ENCODE measurements at places on chromosomes 7 and 10.

DNA sequence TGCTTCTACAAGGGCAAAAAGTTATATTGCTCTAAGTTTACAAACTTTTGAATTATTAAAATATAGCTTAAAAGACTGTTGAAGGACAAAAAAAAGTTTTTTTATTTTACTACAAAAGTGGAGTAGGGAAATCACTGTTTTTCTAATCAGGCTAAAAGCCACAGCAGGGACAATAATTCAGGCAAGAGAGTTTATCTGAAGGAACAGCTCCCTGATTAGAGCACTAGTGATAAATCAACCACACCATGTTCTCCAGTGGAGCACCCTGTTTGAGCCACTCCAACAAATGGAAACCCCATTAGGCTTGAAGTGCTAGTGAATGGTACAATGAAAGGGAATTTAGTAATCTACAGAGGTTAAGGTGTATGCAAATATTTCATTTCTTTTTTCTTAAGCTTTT is 357.1 kb downstream of the SEMA3D start:
- no peak for DNase-seq

- no peak for DNase-seq
Observed at GRCh38 chr7:142348921-142349405, 91.1 kb upstream of the PRSS58 start.

- peak; percentile 33 for DNase-seq
Observed at GRCh38 chr7:7236041-7236440, 53.7 kb downstream of the C1GALT1 start.

DNA sequence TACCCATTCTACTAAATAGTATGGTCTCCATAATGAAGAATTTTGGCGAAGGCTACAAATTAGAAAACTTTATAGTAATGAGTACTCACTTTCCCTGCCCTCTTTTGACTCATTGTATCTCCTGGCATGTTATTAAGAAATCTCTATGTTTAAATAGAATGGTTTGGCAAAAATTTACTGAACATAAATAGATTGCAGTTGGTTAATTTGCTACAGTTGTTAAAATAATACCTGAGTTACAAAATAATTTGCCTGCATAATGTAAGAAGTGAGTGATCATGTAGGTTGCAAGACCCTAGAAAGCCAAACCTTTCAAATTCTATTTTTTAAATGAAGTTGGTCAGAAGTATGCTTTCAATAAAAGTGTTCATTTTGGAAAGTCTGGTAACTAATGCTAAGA is 176.8 kb upstream of the AHR start:
- no peak for DNase-seq

DNA sequence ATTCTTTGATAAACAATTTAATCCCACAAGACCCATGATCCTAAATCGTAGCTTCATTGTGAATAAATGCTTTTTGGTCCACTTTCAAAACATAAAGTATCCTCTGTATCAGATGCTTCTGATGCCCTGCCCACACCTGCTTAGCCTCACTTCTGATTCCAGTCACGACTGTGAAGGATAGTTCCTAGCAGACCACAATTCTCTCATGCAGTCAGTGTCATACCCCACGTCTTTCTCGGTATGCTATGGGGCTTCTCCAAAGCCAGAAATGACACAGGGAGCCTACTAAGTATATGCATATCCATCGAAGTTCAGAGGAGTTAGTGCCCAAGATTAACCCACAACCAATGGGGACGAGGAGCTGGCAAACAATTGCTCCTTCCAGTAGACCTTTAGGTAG is 27.6 kb upstream of the CTNNA3 start:
- DNase-seq: no peak

All from dermis blood vessel endothelial cell (primary cell).